Adipocyte (in vitro differentiated cells): ENCODE measurements at places on chromosomes 2 and 18.

DNA sequence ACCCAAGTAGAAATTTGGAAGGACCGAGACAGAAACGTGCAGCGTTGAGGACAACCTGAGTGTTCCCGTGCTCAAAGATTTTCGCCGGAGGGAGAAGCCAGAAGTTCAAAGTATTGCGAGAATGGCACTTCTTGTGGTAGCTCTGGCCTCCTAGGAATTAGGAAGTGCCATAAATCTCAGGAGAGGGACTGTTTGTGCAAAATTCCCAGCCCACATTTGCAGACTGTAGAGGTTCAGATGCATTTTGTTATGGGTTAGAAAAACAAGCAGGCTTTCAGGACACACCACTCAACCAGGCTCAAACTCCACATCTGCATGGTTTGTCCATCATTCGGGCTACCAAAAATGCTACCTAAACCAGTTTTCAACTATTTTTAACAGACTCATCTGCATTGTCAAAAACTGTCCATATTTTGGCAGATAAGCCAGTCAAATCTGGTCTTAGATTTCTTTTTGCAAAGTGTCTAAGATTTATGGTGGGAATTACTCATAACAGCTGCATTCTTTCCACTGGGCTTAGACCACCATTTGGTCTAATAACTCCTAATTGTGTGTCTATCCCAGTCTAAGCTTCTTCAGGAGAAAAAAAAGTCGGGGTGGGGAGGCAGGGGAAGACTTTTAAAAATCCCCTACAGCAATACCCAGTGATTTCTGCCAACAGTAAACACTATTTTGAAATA lies 422.9 kb downstream of the ARHGAP15 start:
- DNase-seq, result no peak

DNA sequence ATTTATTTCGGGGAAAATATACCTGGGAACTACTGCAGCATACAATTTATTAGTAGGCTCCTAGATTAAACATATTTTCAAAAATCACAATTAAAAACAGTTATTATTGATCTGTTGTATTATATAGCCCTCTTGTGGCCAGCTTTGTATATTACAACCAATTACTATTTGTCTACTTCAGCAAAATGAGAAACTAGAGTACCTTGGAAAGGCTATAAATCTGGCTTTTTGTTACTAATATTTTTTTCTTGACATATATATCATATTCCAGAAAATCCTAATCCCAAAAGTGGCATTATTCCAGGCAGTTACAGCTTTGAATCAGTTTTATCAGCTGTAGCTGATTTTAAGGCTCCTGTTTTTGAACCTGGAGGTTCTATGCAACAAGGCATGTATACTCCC lies 101.2 kb downstream of the UBR3 start:
- peak; percentile 86 for DNase-seq

DNA sequence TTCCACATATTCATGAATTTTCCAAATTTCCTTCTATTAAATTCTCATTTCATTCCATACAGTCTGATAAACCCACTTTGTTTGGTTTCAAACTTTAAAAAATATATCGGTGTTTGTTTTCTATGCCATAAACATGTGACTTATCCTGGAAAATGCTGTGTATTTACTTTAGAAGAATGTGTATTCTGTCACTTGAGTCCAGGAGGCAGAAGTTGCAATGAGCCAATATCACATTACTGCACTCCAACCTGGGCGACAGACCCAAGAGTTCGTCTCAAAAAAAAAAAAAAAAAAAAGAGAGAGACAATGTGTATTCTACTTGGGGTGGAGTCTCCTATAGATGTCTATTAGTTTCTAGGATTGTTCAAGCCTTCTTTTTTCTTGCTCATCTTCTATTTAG lies 31.8 kb downstream of the MBD5 start:
- no peak for DNase-seq

DNA sequence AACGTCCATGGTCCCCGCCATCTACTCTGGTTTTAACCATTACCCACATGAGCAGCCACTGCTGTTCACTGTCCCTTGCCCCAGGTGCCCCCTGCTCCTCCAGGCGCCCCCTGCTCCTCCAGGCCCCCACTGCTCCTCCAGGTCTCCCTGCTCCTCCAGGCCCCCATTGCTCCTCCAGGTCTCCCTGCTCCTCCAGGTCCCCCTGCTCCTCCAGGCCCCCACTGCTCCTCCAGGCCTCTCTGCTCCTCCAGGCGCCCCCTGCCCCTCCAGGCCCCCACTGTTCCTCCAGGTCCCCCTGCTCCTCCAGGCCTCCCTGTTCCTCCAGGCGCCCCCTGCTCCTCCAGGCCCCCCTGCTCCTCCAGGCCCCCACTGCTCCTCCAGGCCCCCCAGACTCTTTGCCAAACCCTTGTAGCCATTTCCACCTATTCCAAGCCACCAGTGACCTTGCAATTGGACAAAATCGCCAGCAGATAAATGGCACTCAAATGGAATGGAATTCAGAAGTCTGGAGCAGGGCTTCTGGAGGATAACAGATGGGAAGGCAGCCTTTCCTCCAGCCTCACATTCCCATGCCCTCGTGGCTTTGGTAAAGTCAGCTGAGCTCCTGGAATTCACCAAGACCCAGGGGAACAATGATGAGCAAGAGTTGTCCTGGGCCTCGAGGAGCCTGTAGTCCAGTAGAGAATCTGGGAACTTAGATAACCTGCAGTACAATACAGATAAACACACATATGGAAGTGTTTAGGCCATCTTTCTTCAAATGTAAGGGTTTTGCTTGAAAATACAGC lies 13.3 kb upstream of the RPL31 start:
- no peak for DNase-seq

DNA sequence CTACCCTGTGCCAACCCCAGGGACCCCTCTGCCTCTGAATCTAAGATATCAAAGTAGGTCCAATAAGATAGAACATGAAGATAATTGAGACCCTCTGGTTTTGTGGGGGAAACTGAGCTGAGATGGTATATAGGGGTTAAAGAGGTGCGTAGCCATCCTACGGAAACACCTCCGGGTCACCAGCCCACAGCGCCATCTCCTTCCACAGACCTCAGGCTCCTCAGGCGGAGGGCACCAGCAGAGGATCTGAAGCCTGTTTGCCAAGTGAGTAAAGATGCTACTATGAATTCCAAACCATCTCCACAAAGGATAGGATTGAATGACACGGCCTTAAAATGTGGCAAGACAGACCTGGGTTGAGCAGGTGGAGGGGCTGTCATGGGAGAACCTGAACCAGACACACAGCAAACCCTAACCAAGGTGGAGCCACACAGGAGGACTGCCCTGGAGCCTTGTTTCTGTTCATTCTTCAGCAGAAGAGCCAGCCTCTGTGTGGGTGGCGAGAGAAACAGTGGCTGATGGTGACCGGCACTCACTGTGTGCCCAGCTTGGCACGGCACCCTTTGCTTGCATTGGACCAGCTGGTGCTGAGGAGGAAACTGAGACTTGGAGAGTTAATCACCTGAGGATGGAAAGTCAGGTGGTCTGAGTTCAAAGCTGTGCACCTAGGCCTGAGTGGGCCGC lies 10.2 kb downstream of the GBX2 start:
- no peak for DNase-seq

DNA sequence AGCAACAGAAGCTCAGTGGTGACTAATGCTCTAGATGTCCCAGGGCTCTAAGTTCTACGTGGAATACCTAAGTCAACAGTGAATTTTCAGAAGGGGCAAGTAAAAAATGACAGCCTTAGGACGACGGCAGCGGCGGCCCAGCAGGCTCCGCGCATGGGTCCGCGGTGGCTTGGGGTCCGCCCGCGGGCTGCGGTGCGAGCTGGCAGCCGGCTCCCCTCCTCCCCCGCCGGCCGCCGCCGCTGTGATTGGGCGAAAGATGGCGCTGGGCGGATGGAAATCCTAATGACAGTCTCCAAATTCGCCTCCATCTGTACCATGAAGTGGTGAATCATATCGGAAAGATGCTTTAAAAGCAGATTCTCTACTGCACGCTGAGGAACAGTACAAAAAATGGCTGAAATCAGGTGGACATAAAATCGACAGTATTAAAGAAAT lies 74.7 kb downstream of the HNRNPLL start:
- DNase-seq, result peak; percentile 75

GRCh38 chr2:16899958-16900357 lies 234.3 kb upstream of the CYRIA start:
- no peak for DNase-seq

DNA sequence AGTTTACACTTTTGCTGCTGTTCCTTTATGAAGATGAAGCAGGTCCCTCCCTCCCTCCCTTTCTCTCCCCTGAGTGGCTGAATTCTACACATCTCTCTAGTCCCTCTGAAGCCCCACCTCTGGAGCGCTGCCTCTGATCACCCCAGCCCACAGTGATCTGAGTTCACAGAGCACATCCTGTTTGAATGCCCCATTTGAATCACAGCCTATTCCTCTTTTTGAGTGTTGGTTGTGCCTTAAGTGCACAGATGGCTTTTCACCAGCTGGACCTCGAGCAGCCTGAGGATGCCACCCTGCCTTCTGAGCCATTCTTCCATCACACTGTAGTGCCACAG lies 87.1 kb downstream of the ITGB1BP1 start:
- no peak for DNase-seq

GRCh38 chr2:43459446-43460173 lies 136.2 kb downstream of the THADA start:
- no peak for DNase-seq

DNA sequence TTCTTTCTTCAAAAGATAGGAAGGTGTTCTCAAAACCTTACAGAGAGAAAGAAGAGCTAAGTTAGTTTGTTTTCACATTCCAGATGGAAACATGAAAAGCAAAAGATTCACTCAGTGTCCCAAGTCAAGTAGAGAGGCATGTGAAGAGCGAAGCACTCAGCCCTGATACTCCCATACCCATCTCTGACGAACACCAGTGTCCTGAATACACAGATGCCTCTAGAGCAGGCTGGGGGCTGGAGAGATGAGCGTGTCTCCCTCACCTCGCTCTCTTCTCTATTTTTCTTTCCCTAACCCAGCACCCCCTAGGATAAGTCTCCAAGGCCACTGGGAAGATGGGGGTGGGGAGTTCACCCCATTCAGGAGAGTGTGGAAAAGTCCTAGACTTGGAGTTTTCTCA lies 227.8 kb downstream of the TMEM163 start:
- no peak for DNase-seq

DNA sequence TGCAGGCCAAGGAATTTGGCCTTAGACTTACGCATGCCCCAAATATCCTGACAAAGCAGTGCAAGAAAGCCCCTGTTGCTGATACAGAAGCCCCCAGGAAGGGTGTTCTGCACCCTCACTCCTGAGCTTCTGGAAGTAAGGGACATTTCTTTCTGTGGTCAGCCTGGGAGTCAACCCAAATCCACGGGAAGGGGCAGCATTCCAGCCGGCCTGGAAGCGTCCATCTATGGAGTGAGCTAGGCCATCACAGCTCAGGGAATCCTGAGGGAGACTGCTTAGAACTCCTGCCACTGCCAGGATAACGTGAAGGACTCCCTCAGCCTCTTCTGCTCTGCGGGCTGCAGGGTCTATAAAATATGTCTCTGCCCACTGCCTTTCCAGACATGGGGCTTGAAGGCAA lies 173.9 kb downstream of the ANAPC1 start:
- DNase-seq, result no peak

GRCh38 chr2:156841321-156841720 lies 405.1 kb downstream of the GPD2 start:
- peak; percentile 12 for DNase-seq

GRCh38 chr2:3512086-3512485 lies 7.2 kb downstream of the ADI1 start:
- DNase-seq, result no peak

GRCh38 chr2:223052548-223053483 lies 826 bp downstream of the KCNE4 start:
- DNase-seq, result no peak

- DNase-seq, result no peak
Measured at GRCh38 chr2:181231151-181231550, 226.0 kb upstream of the ITGA4 start.

- DNase-seq, result no peak
Measured at GRCh38 chr2:8472545-8473323, 209.1 kb upstream of the ID2 start.

DNA sequence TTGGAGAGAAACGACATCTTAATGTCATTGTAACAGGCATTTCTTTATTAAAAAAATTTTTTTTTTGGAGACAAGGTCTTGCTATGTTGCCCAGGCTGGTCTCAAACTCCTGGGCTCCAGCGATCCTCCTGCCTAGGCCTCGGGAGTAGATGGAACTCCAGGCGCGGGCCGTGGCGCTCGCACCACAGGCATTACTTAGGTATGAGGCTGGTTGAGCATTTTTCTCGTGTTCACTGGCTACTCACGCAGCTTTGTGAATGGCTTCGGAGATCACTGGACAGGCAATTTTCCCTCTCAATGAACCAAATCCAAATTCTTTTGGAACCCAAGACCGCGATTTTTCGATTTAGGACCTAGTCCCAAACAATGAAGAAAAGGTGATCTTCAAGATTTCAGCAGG lies 795 bp upstream of the TCF7L1 start:
- peak; percentile 68 for DNase-seq

DNA sequence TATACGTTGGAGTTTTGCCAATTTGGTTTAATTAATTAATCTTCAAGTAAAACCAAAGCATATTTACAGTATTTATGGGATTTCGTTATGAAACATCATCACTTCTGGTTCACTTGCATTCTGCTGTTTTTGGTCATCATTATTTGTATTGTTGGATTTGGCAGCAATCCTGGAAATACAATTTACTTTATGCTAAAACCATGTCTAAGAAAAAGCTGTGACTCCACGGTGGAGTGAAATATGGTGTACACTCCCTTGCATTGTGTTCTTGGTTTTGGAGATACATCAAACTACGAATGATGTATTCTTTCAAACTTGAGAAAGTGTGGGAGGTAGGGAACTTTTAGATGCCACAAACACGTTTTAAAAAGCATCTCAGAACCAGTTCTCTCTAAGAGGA lies 106.4 kb downstream of the CTAGE1 start:
- peak; percentile 74 for DNase-seq

GRCh38 chr2:169714699-169715098 lies 18.9 kb upstream of the KLHL23 start:
- DNase-seq, result no peak

DNA sequence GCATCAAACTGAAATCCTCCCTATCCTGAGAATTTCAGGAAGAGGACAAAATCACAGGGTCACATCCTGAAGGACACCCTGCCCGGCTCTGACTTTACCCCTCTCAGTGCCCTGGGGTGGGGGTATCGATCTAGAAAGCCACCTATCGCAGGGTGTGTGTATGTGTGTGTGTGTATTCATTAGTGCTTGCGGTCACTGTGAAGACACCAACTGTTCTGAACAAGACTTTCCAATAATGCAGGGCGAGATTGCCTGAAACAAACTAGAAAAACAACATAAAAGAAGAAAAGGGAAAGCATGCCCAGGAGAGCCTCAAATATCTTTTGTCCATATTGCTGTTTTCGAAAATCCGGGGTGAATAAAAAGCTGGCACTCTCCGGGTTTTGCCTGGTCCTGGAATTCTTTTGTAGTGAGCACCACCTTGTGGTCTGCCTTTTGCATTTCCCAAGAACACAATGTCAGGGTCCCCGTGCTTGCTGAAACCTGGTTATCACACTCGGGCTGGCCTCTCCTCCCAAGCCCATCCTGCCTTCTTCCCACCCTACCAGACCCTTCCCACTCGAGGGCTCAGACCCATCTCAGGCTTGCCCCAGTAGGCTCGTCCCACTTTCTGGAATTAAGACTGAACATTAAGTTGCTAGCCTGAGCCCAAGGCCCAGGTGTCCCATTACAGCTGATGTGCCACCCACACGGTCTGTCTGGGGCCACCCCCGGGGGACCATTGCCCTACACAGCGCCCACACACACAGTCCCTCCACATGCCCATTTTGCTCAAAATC lies 25.0 kb upstream of the COPS8 start:
- DNase-seq, result peak; percentile 88
